GM23338 (cell line): ENCODE measurements at places on chromosomes 1 and 21. TPM values are rescaled to one million over a fixed set of nuclear protein-coding genes. Genes with fewer than 3 reads are reported as not detected.

- no peak for DNase-seq
These were observed 80.7 kb upstream of the HP1BP3 start for GRCh38 chr1:20867847-20868246.

- no peak for DNase-seq
These were observed 147.6 kb downstream of the ADSS2 start for GRCh38 chr1:244304156-244304555.

DNA sequence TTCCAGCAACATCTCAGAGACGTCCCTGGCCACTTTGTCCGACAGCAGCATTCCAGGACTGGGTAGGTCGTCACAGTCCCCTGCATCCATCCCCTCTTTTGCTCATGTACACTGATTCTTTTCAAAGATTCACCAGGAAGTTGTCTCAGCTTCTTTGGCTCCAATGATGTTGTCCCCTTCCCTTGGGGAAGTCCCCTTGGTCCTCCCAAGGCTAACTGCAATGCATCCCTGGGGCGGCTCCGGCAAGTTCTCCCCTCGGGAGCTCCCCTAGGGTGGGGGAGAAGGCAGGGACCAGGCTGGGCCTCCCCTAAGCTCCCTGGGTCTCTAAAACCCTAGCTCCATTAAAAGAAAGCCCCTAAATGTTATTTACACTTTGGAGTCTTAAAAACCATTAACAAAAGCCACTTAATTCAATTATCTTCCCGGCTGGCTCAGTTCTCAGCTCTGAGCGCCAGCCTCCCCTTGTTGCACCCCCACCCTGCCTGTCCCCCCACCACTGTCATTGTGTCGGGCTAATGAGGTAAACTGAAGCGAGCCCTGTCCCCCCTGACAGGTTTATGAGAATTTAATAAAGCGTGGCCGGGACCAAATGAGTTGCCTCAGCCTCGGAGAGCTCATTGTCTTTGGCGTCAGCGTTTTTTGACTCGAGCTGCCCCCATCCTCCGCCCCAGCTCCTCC lies 25.3 kb downstream of the KNCN start:
- DNase-seq = no peak

GRCh38 chr1:109282497-109282951 lies 421 bp downstream of the PSRC1 start:
- DNase-seq = peak; percentile 66

GRCh38 chr1:89723144-89723543 lies 90.2 kb downstream of the LRRC8C start:
- no peak for DNase-seq

GRCh38 chr1:77031106-77031662 lies 163.9 kb downstream of the ST6GALNAC5 start:
- DNase-seq = no peak

GRCh38 chr1:4169991-4170390 lies 269.9 kb upstream of the C1orf174 start:
- no peak for DNase-seq

DNA sequence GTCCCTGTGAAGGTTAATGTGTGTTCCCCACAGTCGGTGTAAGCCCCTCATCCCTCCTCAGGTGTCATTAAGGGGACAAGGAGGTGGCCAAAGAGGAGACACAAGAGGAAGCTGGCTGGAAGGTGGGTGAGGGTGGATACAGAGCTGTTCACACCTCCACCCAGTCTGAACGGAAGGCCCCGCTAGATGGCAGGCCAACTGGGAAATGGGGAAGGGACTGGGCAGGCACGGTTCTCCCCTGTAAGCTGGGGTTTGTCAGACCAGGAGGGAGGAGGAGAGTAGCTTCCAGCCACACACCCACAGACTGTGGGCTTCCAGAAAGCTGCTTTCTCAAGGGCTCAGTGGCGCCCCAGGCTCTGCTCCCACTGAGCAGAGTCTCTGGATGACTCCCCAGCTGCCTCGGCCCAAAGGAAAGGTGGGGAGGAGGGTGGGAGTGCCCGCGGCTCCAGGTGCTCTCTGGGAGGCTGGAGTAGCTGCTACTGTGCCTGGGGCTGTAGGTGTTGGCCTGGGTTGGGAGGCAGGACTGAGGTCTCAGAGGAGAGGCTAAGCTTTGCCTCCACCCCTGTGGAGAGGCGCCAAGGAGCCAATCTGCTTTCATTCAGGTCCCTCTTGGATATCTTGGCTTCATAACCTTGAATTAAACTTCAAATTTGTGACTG lies 41.2 kb downstream of the PCP4 start:
- DNase-seq = peak; percentile 54

DNA sequence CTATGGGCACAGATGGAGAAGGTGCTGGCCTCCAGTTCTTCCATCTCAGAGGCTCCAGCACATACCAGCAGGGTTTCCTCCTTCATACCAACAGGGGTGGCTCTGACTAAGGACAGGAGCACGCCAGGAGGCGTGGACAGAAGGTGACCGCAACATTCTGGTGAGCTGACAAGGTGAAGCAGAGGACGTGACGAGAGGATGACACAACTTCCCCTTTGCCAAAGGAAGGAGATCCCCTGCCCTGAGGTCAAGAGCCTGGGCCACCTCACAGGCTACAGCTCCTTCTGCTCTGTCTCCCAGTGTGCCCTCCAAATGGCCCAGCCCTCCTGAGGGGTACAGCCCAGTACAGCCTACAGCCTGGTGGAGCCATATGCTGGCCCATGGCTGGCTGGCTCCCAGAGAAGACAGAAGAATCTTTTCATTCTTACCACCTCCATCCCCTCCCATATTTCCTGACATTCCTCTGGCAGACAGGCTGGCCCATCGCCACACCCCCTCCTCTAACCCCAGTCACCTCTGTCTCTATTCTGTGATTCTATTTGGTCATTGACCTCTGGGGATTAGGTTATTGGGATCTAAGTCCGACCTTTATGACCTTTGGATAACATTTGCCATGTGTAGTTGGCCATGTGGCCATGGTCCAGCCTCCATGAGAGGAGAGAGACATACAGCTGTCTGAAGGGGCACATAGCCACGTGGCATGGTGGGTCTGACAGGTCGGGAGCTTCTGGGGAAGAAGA lies 5.1 kb upstream of the LAMB3 start:
- DNase-seq = no peak

DNA sequence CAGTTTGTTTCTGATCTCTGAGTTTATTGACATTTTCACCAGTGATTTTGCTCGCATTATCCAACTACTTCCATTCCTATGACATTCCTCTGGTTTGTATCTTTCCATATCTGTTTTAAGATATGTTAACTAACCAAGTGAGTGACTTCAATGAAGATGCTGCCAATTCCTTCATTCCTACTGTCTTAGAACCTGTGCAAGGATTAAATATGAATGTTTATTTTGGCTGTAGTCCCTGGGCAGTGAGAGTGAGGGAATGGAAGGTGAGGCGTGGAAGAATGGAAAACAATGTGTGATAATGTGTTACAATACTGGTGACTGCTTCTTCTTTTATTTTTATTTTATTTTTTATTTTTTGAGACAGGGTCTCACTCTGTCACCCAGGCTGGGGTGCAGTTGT lies 183.0 kb downstream of the SDCCAG8 start:
- DNase-seq = no peak

GRCh38 chr1:193434319-193434718 lies 247.9 kb upstream of the B3GALT2 start:
- DNase-seq = no peak

DNA sequence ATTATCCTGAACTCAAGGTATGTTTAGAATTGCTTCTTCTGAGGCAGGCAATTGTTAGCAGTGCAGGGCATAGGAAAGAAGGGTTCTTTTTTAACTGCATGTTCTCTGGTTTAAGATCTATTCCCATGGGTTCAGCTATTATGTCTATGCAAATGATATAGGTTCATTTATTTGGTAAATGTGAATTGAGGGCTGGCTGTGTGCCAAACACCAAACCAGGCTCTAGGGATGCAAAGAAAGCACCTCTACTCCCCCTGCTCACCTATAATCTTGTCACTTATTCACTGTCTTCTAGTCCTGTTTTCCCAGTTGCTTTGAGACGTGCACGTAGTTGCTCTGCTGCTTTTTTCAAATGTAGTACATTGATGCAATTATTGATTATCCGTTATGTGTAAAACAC lies 691 bp upstream of the KIFAP3 start:
- DNase-seq = no peak

GRCh38 chr1:155933591-155934096 lies 569 bp downstream of the KHDC4 start:
- no peak for DNase-seq

GRCh38 chr1:219544163-219544846 lies 68.6 kb downstream of the ZC3H11B start:
- DNase-seq = peak; percentile 51

- DNase-seq = no peak
These were observed 77.5 kb downstream of the PTPN14 start for GRCh38 chr1:214473862-214474261.

GRCh38 chr1:78831731-78832360 lies 174.7 kb downstream of the ADGRL4 start:
- no peak for DNase-seq

- DNase-seq = no peak
These were observed 89.7 kb downstream of the MAGI3 start for GRCh38 chr1:113479713-113480676.

The F3 gene
- 6.9 and 7.8 TPM in 2 replicates for polyA plus RNA-seq

The CACNA1S gene
- polyA plus RNA-seq = not detected in 2 replicates

The SYPL2 gene
- polyA plus RNA-seq = 0.40 and 0.56 TPM in 2 replicates

The RAB42 gene
- 12.4 and 13.0 TPM in 2 replicates for polyA plus RNA-seq

The RIPK4 gene
- 2.5 and 2.7 TPM in 2 replicates for polyA plus RNA-seq

The ADAMTS1 gene
- 5.6 and 6.1 TPM in 2 replicates for polyA plus RNA-seq

The ERICH3 gene
- not detected in 2 replicates for polyA plus RNA-seq

The DNAJB4 gene
- 8.2 and 12.4 TPM in 2 replicates for polyA plus RNA-seq

The CFH gene
- not detected in 2 replicates for polyA plus RNA-seq

The RHD gene
- polyA plus RNA-seq = 0.26 and 0.31 TPM in 2 replicates
